ENCODE measurements at places on chromosomes 1 and 21. TPM values are rescaled to one million over a fixed set of nuclear protein-coding genes. Genes with fewer than 3 reads are reported as not detected.

DNA sequence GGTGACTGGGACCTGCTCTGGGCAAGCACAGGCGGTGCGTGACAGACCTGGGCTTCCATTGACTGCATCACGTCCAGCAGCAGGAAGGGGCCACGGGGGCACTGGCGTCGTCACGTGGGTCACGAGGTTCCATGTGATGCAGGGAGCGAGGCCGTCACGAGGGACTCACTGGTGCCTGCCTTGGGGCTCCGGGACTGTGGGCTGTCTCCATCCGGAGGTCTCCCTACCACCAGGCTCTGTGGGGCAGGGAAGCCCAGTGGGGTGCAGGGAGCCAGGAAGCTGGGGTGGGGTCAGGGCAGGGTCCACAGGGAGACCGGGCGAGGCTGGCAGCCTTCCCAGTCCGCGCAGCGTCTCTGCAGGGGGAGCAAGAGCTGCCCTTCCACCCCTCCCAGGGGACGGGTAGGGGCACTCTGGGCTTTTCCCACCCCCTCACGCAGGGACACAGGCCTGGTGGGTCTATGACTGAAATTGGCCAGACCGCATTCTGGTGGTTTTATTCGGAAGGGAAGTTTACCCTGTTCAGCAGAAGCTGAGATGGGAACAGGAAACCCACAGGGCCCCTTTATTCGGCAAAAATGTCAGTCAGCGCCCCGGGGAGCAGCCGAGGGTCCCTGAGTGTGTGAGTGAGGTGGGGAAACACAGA lies 416 bp upstream of the TNFRSF14 start:
- DNase-seq = peak; percentile 92

DNA sequence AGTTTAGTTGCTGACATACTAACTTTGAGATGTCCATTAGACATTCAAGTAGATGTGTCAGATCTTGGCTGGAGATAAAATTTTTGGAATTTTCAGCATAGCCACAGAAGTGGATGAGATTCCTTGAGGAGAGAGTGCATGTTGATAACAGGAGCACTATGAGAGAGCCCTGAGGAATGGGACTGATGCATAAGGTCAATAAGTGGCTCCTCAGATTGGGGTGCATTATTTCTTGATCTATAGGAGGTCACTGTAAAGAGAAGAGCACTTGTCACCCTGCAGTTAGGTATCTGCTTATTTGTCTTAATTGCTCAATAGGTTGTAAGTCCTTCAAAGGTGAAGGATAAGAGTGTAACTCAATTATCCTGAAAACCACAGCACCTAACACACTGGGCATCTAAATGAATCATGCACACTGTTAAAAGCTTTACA lies 52.0 kb upstream of the TACSTD2 start:
- DNase-seq = no peak

DNA sequence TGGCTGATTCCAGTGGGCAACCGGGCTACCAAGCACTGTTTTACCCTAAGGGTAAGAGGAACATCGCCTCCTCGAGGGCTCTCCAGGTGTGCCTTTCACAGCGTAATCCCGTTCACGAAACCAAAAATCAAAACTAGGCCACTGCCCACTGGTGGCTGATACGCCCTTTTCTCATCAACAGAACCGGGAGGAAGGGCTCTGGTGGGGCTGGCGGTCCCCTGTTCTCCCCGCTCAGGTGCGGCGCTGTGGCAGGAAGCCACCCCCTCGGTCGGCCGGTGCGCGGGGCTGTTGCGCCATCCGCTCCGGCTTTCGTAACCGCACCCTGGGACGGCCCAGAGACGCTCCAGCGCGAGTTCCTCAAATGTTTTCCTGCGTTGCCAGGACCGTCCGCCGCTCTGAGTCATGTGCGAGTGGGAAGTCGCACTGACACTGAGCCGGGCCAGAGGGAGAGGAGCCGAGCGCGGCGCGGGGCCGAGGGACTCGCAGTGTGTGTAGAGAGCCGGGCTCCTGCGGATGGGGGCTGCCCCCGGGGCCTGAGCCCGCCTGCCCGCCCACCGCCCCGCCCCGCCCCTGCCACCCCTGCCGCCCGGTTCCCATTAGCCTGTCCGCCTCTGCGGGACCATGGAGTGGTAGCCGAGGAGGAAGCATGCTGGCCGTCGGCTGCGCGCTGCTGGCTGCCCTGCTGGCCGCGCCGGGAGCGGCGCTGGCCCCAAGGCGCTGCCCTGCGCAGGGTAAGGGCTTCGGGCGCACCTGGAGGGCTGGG lies at the start of gene IL6R:
Gene IL6R, plus strand, starts transcription at position 360 of the 763 bp plus-strand sequence. Its CDS starts 287 bp downstream, at position 647.
- DNase-seq = peak; percentile 85

DNA sequence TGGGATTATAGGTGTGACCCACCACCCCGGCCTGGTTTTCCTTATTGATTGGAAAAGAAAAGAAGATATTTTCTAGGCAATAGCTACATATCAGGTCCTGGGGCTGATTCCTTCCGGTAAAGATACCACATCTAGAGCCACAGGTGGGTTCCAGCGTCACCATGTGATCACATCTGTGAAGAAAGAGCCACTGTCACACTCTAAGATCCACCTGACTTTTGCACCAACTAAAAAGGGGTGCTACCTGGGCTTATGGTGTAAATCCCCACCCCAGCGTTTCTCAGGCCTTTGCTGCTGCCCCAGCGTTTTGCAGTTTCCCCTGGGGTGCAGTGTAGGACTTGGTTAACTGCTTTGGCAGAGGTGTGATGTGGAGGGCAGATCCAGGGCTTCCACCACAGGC lies 22.3 kb upstream of the PDE9A start:
- no peak for DNase-seq

Gene CNKSR1
- 3.0 TPM for total RNA-seq

Gene USH2A
- not detected for total RNA-seq

Gene FCER1A
- total RNA-seq = not detected

DNA sequence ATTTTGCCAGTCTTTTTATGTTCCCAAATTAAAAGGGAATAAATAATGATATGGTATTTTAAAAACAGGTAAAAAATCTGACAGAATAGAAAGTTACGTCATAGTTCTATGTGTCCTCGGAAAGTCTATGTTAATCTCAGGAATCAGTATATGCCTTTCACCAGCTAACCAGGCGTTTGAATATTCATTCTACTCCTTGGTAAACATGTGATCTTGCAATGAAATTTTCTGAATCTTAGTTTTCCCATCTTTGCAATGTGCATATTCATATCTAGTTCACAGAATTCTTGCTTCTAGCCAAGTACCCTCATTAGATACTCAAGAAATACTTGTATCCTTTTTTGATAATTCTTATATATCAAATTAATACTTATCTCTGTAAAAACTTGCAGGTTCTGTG lies 179.4 kb downstream of the ZP4 start:
- DNase-seq = no peak

- no peak for DNase-seq
Measured at GRCh38 chr1:228017356-228018124, 10.7 kb downstream of the WNT3A start.

Gene DISP3
- 0.58 TPM for total RNA-seq

Gene RNU1-2
- total RNA-seq = 1,573 TPM

- DNase-seq = no peak
Measured at GRCh38 chr21:43716376-43717165, 2.4 kb upstream of the PDXK start.

DNA sequence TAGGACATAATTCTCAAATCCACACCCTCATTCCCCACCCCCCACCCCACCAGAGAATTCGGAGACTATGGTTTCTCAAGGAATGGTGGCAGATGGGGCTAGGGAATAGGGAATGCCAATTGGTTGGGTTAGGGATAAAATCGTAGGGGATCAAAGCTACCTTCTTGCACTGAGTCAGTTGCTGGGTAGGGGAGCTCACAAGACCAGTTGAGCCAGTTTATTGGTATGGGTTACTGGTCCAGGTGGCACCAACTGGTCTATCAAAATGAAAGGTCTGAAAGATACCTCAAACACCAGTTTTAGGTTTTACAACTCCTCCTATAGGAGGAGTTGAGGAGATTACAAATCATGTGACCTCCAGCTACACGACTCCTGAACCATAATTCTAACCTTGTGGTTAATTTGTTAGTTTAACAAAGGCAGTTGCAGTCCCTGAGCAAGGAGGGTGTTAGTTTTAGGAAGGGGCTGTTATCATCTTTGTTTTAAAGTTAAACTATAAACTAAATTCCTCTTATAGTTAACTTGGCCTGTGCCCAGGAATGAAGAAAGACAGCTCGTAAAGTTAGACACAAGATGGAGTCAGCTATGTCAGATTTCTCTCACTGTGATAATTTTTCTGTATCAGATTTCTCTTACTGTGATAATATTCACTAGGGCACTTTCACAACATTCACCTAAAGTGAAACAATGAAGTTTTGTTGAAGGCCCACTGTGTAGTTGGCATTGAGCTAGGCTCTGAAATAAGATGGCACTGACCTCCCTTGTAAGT lies 2.5 kb downstream of the SHISAL2A start:
- DNase-seq = no peak

GRCh38 chr1:197799271-197799670 lies 24.0 kb upstream of the DENND1B start:
- DNase-seq = no peak

All from activated CD4-positive, alpha-beta T cell treated with anti-CD3 and anti-CD28 coated beads for 36 hours (primary cell).